ENCODE measurements at places on chromosomes 1 and 21.

DNA sequence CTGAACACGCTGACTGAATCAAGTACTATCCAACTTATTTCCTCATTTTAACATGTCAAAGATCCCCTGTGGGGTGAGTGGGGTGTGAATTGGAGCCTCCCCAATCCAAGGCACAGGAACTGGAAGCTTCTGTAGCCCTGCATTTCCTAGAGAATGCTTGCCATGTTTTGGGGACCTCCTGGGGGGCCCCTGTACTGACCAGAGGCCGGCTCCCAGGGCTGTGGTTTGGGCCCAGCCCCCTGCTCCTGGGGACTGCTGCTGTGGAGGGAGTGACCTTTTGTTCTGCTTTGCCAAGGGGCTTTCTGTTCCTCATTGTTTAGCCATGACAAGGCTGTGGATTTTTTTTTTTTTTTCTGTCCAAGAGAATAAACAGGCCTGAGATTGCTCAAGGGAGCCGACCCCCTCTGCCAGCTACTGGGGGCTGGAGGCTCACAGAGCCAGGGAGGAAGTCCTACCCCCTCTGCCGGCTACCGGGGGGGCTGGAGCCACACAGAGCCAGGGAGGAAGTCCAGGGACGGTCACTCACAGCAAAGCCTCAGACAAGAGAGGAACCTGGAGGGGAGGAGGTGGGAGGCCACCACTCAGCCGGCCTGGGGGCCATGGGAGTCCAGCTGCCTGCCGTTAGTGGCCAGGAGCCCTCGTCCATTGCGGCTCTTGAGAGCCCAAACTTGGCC, 17.4 kb downstream of the TNFRSF1B start:
- no peak for DNase-seq

GRCh38 chr1:111227434-111227833, at the start of gene CHI3L2:
TSS of gene CHI3L2 (plus strand) at chr1:111227713. CDS start at chr1:111227730, 17 bp downstream.
- DNase-seq: no peak

DNA sequence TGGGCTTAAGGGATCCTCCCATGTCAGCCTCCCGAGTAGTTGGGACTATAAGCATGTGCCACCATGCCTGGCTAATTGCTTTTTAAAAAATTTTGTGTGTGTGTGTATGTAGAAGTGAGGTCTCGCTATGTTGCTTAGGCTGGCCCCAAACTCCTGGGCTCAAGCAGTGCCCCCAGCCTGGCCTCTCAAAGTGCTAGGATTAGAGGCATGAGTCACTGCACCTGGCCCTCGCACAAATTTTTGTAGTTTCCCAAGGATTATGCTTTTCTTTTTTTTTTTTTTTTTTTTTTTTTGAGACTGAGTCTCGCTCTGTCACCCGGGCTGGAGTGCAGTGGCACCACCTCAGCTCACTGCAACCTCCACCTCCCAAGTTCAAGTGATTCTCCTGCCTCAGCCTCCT, 144.4 kb upstream of the HNRNPU start:
- DNase-seq: no peak

DNA sequence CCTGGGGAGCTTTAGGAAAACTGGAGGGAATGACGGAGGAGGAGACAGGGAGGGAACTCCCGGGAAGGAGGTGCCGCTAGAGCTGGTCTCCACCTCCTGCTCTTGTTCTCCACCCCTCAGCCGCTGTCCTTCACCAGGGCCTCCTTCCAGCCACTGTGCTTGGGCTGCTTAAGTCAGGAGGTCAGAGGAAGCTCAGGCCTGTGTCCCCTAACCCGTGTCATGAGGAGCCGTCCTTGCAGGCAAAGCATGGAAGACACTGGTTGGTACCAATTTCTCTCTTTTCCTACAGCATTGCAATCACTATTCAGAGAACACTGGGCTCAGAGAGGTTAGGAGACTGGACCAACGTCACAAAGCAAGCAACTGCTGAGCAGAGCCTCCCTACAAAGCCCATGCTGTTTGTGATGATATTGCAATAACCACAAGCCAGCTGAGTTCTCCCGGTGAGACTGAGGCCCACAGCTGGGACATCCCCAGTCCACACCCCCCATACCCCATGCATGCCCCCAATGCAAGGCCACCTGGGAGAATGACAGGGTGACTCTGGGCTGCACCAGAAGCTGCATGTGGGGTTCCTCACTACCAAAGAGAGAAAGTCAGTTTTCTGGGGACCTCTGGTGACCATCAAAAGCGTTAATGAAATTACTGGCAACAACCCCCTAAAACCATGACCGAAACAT, 427.5 kb downstream of the NPHP4 start:
- no peak for DNase-seq

DNA sequence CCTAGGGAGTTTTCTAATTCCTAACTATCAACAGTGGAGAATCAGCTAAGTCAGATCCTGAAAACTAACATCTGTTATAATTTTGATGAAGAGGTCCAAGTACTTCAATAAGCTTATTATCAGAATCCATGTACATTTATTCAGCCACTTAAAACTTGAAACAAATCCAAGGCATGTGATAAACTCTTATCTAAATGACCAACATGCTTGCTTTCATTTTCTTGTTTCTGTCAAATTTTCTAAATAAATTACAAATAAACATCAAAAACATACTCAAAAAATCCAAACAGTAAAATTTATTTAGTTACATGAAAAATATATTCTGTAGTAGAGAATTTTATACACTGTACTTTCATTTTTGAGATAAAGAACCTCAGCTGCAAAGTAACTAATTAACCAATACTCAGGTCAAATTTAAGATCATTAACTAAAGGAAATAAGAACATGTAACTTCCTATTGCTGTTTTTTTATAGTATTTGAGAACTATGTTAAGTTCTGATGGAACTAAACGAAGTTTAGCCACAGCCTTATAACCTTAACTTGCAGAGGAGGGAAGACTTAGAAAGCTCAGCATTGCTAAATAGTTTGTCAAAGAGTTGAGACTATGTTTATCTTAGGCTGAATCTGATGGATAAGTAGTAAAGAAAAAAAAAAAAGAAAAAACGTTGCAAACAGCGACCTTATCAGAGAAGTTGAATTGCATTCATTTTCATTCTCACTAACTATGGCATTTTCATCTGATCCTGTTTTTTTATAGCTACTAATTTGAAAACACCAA, 44.9 kb downstream of the SYNJ1 start:
- DNase-seq: no peak

DNA sequence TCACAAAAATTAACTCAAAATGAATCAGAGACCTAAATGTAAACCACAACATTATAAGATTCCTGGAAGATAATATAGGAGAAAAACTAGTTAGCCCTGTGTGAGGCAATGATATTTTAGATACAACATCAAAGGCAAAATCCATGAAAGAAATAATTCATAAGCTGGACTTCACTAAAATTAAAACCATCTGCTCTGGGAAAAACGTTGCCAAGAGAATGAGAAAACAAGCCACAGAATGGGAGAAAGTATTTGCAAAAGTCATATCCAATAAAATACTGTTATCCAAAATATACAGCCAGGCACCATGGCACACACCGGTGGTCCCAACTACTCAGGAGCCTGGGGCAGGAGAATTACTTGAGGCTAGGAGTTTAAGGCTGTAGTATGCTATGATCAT, 70.3 kb downstream of the SYF2 start:
- no peak for DNase-seq

DNA sequence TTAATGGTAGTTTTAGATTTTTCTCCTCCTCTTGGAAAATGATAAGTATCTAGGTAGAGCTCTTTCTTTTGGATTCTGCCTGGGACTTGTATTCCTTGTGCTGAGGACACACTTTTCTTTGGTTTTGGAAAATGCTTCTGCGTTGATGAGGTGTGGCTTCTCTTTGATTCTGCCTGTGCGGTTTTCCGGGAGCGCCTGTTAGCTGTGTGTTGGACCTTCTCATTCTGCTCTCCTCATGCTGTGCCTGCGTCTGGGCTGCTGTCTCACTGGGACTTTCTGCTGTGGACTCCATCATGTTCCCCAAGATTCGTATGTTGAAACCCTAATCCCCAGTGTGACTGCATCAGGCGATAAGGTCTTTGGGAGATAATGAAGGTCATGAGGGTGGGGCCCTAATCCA, 21.0 kb downstream of the C1orf174 start:
- no peak for DNase-seq

GRCh38 chr1:214720561-214720960, 117.6 kb downstream of the CENPF start:
- DNase-seq: no peak

DNA sequence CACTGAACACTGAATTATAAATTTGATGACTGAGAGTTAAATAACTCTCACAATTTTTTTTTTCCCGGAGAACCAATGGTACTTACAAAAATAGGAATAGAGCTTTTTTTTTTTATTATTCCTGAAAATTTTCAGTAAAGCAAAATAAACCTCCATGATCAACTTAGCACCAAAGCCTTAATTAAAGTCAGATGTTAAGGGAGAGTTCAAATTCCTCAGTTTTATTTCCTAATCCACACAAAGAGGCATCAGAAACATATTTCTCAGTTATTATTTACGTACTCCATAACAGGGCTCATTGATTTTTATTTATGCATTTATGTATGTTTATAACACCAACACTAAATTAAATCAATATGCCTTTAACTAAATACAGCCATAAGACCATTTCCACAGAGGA, 55.5 kb downstream of the PLPPR5 start:
- no peak for DNase-seq

- no peak for DNase-seq
Measured at GRCh38 chr1:113388017-113388620, 2.2 kb upstream of the MAGI3 start.

DNA sequence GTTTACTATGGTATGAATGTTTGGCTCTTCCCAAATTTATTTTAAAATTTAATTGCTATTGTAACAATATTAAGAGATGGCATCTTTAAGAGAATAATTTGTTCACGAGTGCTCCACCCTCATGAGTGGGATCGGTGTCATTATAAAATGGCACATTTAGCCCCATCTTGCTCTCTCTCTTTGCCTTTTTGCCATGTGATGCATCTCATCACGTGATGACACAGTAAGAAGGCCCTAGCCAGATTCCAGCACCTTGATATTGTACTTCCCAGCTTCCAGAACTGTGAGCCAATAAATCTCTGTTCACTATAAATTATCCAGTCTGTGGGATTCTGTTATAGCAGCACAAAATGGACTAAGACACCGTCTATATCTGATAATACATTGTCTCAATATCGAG, 355.8 kb downstream of the AMY1C start:
- no peak for DNase-seq

GRCh38 chr1:69123486-69123885, 444.2 kb upstream of the LRRC7 start:
- no peak for DNase-seq

GRCh38 chr21:22743085-22743484, 1744.9 kb downstream of the NCAM2 start:
- DNase-seq: no peak

GRCh38 chr1:204545202-204545601, 29.0 kb downstream of the MDM4 start:
- no peak for DNase-seq

DNA sequence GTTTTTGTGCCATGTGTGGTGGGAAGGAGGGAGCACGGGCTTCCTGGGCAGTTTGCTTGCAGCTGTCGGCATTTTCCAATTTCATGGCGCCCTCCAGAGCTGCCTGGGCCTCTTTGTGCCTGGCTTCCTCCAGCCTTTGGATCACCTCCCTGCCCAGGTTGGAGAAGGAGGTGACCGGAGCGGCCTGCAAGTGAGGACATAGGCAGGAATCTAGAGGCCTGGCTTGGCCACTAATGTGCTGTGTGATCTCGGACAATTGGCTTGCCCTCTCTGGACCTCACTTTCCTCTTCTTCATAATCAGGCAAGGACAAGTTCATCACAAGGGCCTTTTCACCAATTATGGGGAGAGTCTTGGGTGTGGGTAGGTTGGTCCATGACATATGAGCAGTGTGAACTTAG, 245.1 kb downstream of the MATN1 start:
- DNase-seq: no peak

DNA sequence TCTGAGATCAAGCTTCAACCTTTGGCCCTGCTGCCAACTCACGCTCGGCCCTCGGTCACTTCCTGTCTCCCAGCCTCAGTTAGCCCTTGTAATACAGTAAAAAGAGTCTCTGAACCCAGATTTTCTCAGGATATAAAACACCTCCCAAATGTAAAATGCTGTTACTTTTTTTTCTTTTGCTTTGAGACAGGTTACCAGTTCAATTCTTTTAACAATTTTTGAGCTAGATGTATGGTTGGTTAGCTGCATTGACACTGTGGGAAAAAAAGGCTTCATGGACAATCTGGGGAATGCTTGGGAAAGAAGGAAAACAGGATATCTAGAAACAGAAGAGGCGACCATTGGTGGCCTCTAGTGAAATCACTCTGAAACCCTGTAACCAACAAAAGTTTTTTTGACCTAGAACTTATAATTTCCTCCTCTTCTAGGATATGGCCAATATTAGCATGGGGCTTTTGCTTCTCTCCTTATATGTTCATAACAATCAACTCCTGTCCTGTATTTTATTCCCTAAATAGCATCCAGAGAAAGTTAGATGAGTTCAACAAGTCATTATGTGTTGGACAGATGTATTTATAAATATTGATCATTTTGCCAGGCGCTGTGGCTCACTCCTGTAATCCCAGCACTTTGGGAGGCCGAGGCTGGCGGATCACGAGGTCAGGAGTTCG, 1.3 kb downstream of the CMPK1 start:
- DNase-seq: no peak

GRCh38 chr1:9486466-9487140, 52.7 kb upstream of the SLC25A33 start:
- no peak for DNase-seq

DNA sequence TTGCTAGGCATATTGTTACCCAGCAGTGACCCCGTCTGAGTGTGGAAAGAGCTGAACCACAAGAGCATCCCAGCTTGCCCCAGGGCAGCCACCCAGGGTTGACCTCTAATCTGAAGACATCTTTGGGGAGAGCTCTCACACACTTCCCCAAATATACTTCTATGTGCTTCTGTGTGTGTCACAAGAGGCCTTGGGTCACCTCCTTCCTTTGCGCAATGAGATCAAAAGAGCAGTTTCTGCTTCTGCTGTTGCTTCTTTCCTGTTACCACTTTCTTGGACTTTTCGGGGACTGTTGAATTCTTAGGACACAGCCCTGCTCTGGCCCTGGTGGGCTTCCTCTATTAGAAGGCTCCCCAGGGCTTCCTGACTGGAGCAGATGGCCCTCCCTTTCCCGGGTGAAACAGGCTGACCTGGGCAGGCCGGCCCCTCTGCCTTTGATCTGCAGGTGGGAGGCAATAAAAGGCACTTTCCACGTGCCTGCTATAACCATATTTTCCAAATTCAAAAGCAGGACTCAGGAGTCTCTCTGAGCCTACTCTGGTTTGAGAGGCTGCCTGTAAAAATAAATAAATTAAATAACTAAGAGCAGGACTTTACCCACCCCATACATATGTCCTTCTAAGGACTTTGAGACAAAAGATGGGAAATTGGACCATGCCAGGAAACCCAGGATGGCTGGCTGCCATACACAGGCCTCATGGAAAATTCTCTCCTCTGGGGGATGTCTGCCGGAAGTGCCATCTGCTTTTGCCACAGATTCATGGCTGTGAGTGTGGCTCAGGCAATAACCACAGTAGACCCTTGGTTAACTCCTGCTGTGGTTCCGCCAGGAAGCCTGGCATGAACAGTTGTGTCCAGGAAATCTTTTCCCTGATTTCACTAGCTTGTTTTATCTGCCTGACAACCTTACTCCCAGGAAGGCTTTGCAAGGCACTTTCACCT, 28.3 kb upstream of the RCSD1 start:
- no peak for DNase-seq

Data from stimulated activated CD4-positive, alpha-beta T cell treated with anti-CD3 and anti-CD28 coated beads, Interleukin-1b, Interleukin-23, amount 100 ng/mL, for 1 hour (primary cell).